H7 (cell line): ENCODE measurements at places on chromosomes 12 and 14.

DNA sequence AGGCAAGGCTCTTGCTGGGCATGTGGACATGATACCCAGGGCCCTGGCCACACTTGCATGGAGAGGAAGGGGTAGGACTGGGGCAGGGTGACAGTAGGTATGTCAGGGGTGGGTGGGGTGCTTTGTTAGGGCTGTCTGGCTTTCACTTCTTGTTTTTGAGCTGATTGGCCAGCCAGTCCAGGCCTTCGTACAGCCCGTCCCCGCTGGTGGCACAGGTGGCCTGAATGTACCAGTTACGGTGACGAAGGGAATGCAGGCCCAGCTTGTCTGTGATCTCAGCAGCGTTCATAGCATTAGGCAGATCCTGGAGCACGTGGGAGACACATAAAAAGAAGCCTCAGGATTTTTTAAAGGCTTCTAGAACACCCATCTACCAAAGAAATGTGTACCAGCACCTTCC is 13.5 kb upstream of the FKBP11 start:
- DNase-seq, result no peak

- DNase-seq, result no peak
Observed at GRCh38 chr12:12088147-12088546, 17.4 kb downstream of the BCL2L14 start.

- peak; percentile 47 for DNase-seq
Observed at GRCh38 chr12:115140981-115141655, 457.1 kb upstream of the TBX3 start.

- no peak for DNase-seq
Observed at GRCh38 chr12:11729439-11730150, 80.1 kb downstream of the ETV6 start.

GRCh38 chr14:55502746-55503284 is 62.4 kb upstream of the TBPL2 start:
- DNase-seq, result no peak

- DNase-seq, result no peak
Observed at GRCh38 chr14:101219896-101220703, 316.6 kb upstream of the RTL1 start.

GRCh38 chr12:23824358-23824757 is 125.1 kb downstream of the SOX5 start:
- DNase-seq, result no peak

DNA sequence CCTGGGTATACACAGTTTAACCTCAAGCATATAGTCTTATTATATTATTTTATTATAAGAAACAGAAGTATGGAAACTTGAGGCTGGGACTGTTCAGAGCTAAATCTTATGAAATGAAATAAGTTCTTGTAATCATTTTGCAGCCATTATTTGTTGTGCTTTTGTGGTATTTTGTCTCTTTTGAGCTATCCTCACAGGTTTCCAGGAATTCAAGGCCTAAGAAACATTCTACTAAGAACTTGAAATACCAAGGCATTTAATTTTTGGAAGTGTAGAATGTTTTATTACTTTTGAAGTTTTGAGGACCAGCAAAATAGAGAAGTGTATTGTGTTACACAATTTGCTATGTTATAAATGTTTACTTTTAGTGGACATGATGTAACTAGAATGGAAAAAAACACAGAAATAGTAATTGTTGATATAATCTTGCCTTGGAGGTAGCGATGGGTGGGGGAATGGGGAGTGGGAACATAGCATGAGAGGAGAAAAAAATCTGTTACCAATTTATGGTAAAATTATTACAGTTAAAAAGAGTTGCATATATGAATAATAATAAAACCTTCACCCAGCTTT is 81.7 kb downstream of the CRADD start:
- DNase-seq, result no peak

DNA sequence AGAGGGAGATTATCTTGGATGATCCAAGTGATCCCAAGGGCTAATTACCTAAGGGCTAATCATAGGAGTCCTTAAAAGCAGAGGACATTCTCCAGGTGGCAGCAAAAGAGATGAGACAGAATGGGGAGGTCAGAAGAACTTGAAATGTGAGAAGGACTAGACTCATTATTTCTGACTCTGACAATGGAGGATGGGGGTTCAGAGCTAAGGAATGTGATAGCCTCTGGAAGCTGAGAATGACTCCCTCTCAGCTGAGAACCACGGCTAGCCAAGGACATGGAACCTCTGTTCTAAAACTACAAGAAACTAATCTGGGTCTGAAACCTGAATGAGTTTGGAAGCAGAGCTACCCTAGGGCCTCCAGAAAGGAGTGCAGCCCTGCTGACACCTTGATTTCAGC is 35.6 kb upstream of the ANKS1B start:
- DNase-seq, result no peak

GRCh38 chr12:112344220-112344619 is 38.0 kb downstream of the HECTD4 start:
- DNase-seq, result no peak

- DNase-seq, result no peak
Observed at GRCh38 chr12:106527356-106527755, 55.4 kb upstream of the RFX4 start.

DNA sequence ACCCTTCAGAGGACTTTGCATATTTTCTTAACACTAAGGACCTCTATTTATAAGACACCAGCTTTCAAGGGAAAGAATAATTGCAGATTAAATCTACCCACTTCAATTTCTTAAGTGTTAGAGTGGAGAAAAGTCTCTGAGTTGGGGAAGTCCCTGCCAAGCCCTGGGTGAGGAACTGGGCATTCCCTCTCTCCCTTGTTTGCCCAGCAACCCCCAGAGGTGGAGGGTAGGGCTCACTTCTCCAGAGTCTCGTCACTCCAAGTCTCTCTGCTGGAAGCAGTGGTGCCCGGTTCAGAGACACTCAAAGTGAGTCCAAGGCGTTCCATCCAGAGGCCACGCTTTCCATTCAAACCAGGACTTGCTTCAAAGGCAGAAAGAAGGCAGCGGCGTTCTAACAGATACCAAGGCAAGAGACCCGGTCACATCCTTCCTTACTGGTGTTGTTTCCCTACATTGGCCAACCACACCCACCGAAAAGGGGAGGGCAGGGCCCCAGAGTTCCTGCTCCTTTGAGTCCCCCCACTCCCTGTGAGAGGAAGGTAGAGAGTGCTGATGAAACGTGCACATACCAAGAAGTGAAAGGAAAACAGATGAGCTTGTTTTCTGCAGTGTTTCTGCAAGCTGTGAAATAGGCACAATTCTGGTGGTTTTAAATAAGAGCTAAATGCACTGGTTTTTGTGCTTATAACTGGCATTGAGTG is 6.1 kb upstream of the BDKRB2 start:
- DNase-seq, result no peak

- no peak for DNase-seq
Observed at GRCh38 chr14:58282925-58283593, 15.3 kb upstream of the ARID4A start.

GRCh38 chr12:1567852-1568251 is 26.5 kb downstream of the FBXL14 start:
- DNase-seq, result no peak
